Neural progenitor cell (in vitro differentiated cells): ENCODE measurements at places on chromosomes 3 and 15.
A peak's percentile ranks its signal among the peaks of the same experiment; 100 is the strongest.

- DNase-seq: no peak
These were observed 66.0 kb upstream of the SLC2A2 start for GRCh38 chr3:171092467-171092911.

- DNase-seq: no peak
These were observed 103.2 kb upstream of the IQSEC1 start for GRCh38 chr3:13176445-13176844.

GRCh38 chr15:31215490-31216214 is 111.0 kb upstream of the KLF13 start:
- peak; percentile 86 for DNase-seq

- no peak for DNase-seq
These were observed 43.6 kb upstream of the CTSH start for GRCh38 chr15:78988361-78988911.
